Osteocyte (in vitro differentiated cells): ENCODE measurements at places on chromosomes 1 and 21. TPM values are rescaled to one million over a fixed set of nuclear protein-coding genes. Genes with fewer than 3 reads are reported as not detected.

Gene SAMD13
- 0.81 and 0.99 TPM in 2 replicates for total RNA-seq

Gene ATP1A2
- 8.2 and 8.5 TPM in 2 replicates for total RNA-seq

DNA sequence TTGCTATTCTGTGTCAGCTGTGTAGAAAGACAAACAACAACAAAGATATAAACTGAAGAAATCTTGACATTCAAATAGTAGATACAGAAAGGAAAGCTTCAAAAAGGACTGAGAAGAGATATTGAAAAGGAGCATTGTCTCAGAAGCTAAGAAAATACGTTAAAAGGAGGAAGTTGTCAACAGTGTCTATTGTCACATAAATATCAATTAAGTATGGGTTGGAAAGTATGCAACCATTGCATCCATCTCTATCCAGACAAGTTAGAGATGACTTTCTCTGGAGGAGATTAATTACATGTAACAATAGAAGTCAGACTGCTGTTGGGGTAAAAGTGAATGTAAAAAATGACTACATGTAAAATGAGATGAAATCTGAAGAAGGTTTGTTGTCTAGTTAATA lies 29.7 kb upstream of the BRINP3 start:
- DNase-seq: no peak
- peaks cover 2% of the 10 kb centered on the region for H3K36me3 ChIP-seq
- no peaks in the 10 kb centered on the region for H3K4me1 ChIP-seq
- no peak overlapping the region for H3K27ac ChIP-seq

- no peaks in the 10 kb centered on the region for H3K36me3 ChIP-seq
- peaks cover 21% of the 10 kb centered on the region for H3K4me1 ChIP-seq
- H3K27me3 ChIP-seq: no peaks in the 10 kb centered on the region
- H3K4me3 ChIP-seq: no peak overlapping the region
- no peak overlapping the region for H3K27ac ChIP-seq
Observed at GRCh38 chr1:187692799-187693198, 864.0 kb downstream of the PLA2G4A start.

Gene SAMSN1
- not detected in 2 replicates for total RNA-seq

DNA sequence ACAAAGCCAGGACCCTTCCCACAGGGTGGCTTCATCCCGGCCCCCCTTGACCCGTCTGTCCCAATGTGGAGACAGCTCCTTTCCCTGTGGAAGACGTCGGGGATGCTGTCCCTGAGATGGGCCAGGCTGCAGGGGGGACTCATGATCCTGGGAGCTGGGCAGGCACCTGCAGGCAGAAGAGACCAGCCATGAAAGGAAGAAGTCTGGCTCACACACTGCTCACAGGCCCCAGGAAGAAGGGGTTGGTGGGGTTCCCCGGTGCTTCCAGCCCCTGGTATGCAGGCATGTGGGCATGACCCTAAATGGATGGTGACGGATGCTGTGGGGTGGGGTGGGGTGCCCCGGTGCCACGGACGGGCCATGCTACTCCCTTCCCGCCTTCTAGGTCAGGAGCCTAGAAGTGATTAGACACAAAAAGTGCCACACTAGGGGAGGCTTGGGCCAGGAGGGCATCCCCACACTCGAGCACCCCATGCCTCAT lies 8.3 kb downstream of the ACTRT2 start:
- no peak overlapping the region for H3K27ac ChIP-seq
- no peaks in the 10 kb centered on the region for H3K27me3 ChIP-seq
- DNase-seq: peak; percentile 84
- no peaks in the 10 kb centered on the region for H3K4me1 ChIP-seq
- no peak overlapping the region for H3K4me3 ChIP-seq

DNA sequence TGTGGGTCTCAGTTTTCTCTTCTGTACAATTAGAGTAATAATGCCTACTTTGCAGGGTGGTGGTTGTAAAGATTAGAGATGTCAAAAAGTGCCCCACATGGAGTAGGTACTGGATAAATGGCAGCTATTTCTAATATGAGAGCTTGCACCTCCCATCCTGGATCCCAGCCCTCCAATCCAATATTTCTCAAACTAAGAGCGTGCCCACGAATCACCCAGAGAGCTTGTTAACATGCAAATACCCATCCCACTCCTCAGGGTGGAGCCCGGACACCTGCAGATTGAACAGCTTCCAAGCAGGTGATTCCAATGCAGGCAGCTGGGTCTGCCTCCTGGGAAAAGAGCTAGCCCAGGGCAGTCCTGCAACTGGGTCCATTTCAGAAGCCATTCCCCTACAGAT lies 33.0 kb downstream of the LRRN2 start:
- DNase-seq: no peak
- H3K36me3 ChIP-seq: no peaks in the 10 kb centered on the region
- H3K27me3 ChIP-seq: peaks cover 50% of the 10 kb centered on the region
- no peak overlapping the region for H3K4me3 ChIP-seq
- no peaks in the 10 kb centered on the region for H3K4me1 ChIP-seq
- no peak overlapping the region for H3K27ac ChIP-seq
